Iris pigment epithelial cell (primary cell): ENCODE measurements at places on chromosomes 12 and 14.

DNA sequence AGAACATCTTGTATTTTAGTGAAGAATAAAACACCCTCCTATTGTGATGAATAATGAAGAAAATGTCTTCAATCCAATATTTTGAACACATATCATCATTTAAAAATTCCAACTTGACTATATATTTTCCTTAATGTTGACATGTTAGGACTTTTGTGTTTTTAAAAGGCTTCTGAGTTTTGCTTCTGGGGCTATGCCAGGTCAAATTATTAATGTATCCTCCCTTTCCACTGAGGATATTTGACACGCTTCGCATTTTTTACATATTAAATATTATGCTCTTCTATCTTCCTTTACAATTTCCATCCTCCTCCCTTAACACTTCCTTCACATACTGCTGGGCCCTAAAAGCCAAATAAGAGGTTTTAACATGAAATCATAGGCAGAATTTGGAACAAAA, 20.6 kb downstream of the RERG start:
- no peak for DNase-seq

DNA sequence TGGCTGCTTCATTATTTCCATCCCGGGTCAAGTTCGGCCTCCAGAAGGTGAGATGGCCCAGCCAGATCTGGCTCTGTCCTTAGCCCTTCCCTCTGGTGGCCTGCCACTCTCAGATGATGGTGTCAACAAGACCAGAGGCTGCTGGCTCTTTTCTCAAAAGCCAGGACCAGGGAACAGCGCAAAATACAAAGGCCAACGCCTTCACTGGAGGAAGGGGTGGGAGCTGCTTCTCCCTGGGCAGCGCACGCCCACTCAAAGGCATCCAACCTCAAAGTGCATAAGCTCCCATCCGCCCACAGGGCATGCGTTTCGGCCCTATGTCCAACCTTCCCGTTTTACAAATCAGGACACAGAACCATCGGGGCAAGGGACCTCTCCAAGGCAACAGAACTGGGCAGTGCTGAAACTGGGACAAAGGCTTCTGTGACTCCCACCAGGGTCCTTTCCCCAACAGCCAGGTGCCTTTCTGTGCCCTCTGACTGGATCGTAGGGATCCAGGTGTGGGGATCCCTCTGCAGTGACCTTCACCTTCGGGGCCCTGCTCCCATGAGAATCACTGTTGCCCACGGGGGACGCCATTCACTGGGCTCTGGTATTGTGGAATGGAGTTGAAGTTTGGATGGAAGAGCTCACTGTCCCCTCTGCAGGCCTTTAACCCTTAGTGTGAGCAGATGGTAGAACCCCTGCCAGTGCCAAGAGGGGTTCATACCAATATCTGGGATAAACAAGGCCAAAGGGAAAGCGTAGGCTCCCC, 76.8 kb downstream of the NINJ2 start:
- DNase-seq, result no peak

GRCh38 chr12:92075425-92075914, 70.2 kb downstream of the BTG1 start:
- DNase-seq, result peak; percentile 90

DNA sequence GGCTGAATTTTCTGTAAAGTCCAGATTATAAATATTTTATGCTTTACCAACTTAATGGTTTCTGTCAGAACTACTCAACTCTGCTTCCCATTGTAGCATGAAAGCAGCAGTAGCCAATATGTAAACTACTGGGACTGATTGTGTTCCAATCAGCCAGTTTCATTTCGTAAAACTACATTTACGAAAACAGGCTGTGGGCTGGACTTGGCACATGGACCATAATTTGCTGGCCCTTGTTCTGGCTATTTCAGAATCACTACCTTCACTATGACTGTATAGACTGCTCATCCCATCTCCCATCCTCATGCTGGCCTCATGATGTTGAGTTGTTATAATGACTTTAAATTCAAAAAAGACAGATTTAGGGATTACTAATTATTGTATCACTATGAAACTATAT, 38.7 kb downstream of the FAR2 start:
- DNase-seq, result peak; percentile 43

GRCh38 chr12:128726886-128727285, 96.9 kb downstream of the SLC15A4 start:
- DNase-seq, result no peak

- DNase-seq, result no peak
Observed at GRCh38 chr12:90790747-90791146, 164.2 kb downstream of the CCER1 start.

DNA sequence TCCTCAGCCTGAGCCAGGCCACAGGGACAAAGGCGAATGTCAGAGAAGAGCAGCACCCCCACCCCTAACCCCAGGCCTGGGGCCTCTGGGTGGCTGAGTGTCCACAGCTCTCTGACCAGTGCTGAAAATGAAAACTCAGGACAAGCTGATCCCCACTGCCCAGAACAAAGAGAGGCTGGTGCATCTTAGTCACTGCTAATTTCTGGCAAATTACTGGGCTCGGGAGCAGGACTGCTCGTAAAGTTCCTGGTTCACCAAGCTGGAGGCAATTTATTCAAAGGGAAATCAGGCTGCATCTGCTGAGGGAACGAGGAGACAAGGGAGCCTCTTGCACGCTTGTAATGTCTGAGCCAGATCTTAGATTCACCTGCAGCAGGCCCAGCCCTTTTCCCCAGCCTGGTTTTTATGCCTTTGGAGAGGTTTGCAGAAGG, 43.2 kb downstream of the CALM1 start:
- DNase-seq, result no peak
